ENCODE measurements at places on chromosomes 5 and 9.

DNA sequence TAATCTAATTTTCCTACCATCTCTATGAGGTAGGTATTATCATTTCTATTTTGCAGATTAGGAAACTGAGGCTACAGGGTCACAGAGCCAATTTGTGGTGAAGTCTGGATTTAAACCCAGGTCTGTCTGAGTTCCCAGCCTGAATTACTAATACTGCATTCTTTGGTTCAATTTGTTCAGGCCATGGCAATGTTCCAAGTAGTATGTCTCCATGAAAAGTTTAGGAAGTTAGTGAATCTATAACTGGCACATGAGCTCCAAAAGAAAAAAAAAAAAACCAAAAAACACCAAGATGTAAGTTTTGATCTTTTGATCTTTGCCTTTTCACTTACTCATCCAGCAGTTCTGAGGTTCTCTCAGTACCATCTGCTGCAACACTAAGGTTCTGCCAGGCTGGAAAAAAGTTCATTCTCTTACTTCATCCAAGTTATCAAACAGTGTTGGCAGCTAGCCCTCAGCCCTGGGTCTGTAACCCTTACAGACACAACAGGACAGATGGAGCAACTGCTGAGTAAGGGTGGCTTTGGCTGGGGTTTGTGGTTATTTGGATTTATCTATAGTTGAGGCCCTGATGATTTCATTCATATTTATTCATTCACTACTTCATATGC, 4.4 kb upstream of the TMEM268 start:
- no peak overlapping the region for H3K4me3 ChIP-seq
- DNase-seq: no peak

DNA sequence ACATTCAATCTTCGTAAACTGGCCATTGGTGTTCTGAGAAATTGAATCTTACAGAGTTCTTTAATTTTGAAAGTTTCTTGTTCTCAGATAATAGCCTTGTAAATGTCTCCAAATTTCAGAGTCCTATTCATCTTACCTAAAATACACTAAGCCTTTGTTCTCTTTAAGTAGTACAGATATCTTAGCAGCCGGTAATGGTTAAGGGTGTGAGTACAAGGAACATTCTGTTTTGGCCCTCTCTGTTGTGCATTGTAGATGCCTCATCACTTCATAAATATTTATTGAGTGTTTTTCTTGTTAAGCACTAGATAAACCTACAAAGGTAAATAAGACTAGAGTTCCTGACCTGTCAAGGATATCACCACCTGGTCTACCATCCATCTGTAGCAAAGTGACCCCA, 35.2 kb downstream of the ZCCHC7 start:
- no peak for DNase-seq
- H3K4me1 ChIP-seq: no peaks in the 10 kb centered on the region
- no peaks in the 10 kb centered on the region for H3K36me3 ChIP-seq
- H3K27me3 ChIP-seq: no peaks in the 10 kb centered on the region

GRCh38 chr9:13139641-13140171, 139.8 kb downstream of the MPDZ start:
- H3K4me1 ChIP-seq: peaks cover 21% of the 10 kb centered on the region
- no peak for DNase-seq
- H3K4me3 ChIP-seq: peak overlapping the region; percentile 16
- H3K27me3 ChIP-seq: no peaks in the 10 kb centered on the region
- H3K27ac ChIP-seq: no peak overlapping the region
- peaks cover 13% of the 10 kb centered on the region for H3K36me3 ChIP-seq

GRCh38 chr9:131977109-131977838, 102.4 kb downstream of the MED27 start:
- H3K4me3 ChIP-seq: no peak overlapping the region
- no peak overlapping the region for H3K27ac ChIP-seq
- H3K4me1 ChIP-seq: peaks cover 18% of the 10 kb centered on the region
- DNase-seq: no peak
- no peaks in the 10 kb centered on the region for H3K36me3 ChIP-seq

GRCh38 chr9:131432050-131432449, 38.2 kb downstream of the PRRC2B start:
- H3K27me3 ChIP-seq: no peaks in the 10 kb centered on the region
- H3K4me1 ChIP-seq: peaks cover 14% of the 10 kb centered on the region
- H3K4me3 ChIP-seq: no peak overlapping the region

- DNase-seq: no peak
- H3K27me3 ChIP-seq: no peaks in the 10 kb centered on the region
- no peak overlapping the region for H3K4me3 ChIP-seq
- H3K36me3 ChIP-seq: no peaks in the 10 kb centered on the region
- peaks cover 31% of the 10 kb centered on the region for H3K4me1 ChIP-seq
Measured at GRCh38 chr5:68456756-68457217, 241.2 kb downstream of the PIK3R1 start.

- no peaks in the 10 kb centered on the region for H3K4me1 ChIP-seq
- no peak overlapping the region for H3K27ac ChIP-seq
- no peak for DNase-seq
- no peaks in the 10 kb centered on the region for H3K27me3 ChIP-seq
- no peaks in the 10 kb centered on the region for H3K36me3 ChIP-seq
Measured at GRCh38 chr5:122101636-122102285, 23.7 kb upstream of the LOX start.

DNA sequence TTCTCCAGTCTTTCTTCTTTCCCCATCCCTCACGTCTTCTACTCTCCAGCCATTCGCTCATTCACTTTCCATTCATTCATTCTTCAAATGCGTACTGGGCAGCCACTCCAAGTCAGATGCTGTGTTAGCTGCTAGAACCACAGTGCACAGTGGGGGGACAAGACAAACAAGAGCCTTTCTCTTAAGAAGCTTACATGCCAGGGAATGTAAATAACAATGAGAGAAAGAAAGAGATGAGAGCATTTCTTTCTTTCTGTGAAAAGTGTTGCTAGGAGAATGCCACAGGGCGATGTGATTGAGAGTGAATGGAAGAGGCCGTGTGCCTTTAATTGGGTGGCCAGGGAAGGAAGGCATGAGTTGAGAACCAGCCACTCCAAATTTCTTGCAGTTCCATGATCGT, 46.3 kb upstream of the SMIM23 start:
- H3K4me1 ChIP-seq: no peaks in the 10 kb centered on the region
- H3K27me3 ChIP-seq: no peaks in the 10 kb centered on the region
- no peak for DNase-seq
- H3K36me3 ChIP-seq: no peaks in the 10 kb centered on the region
- no peak overlapping the region for H3K27ac ChIP-seq
- H3K4me3 ChIP-seq: no peak overlapping the region
